LNCaP clone FGC (cell line): ENCODE measurements at places on chromosomes 2 and 18.

DNA sequence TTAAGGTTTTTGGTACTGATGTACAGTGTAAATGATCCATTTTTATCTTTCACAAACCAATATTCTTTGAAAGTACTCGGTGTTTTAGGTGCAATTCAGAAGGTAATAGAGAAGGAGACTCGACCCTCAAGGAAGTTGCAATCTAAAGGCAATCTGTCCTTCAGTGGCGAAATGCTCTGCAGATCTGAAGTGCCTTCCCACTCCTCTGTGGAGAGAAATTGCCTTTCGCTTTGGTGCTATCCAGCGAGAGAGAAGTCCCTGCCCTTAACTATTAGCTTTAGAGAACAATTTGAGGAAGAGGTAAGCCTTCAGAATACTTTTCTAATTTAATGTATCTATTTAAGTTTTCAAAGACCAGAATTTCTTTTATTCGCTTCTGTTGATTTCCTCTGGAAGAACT is 371.8 kb upstream of the FANCL start:
- no peak for DNase-seq

- no peak for DNase-seq
Measured at GRCh38 chr2:28346587-28346986, 46.1 kb upstream of the FOSL2 start.

GRCh38 chr2:205139822-205140463 is 542.4 kb upstream of the NRP2 start:
- DNase-seq, result no peak

DNA sequence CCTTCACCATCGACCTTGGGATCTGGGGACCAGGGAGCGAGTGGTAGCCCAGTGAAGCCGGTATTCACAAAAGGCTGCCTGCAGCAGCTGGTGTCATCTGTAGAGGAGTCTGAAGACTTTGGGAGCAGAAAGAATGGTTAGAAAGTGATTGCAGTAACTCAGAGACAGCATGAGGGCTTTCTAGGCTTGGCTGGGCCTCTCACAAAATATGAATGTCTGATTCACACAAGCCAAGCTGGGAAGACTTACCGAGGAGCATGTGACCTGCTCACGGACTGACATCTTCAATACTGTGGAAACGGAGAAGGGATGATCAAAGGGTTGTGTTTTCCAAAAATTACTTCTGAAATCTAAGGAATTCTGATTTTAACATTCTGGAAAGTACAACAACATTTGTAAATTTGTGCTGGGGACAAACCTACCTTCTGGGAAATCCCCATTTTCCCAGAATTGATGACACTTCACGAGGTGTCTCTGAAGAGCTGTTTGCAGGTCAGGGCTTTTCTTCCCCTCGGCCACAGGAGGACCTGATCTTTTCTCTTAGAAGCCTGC is 111.7 kb downstream of the ACOXL start:
- no peak for DNase-seq

DNA sequence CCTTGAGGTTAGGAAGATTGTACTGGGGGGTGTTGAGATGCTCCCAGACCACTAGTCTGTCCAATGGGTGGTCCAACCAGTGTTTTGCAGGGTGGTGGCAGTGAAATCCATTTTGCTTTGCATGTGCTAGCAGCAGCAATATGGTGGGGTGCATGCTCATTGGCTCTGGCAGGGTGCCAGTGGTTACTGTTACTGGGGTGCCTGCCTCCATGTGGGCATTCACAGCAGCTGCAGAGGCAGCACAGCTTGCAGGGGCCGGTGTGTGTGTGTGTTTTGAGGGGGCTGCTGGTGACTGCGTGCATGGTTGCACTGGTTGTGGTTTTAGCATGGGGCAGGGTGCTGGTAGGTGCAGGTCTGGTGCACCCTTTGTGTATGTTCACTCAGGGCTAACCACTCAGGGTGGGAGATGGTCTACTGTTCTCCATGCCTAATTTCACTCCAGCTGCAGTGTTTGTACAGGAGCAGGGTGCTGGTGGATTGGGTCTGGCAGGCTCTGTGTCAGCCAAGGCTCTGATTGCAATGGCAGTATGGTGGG is 265.4 kb downstream of the NUP35 start:
- no peak for DNase-seq

- no peak for DNase-seq
Measured at GRCh38 chr2:209523867-209524266, 100.0 kb downstream of the MAP2 start.
